NCI-H2107 (cell line): ENCODE measurements at places on chromosomes 3 and 15.

DNA sequence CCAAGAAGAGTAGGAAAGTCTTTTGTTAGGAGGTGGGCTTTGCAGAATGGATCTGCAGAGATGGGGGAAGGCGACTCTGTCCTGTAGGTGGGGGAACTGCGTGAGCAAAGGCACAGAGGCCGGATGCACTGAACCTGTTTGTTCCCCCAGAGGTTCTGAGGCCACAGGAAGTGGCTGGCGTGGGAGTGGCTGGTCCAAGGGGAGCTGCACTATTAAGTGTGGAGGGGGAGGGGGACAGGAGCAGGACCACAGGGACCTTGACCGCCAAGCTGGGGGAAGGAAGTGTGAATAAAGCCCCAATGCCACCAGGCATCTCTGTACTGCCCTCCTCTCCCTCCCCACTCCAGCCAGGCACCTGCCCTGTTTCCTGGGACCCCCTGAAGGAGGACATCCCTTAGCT is 51.8 kb downstream of the CYP11A1 start:
- no peak for DNase-seq

- DNase-seq, result peak; percentile 34
These were observed 156.5 kb downstream of the CADPS start for GRCh38 chr3:62718515-62719320.

DNA sequence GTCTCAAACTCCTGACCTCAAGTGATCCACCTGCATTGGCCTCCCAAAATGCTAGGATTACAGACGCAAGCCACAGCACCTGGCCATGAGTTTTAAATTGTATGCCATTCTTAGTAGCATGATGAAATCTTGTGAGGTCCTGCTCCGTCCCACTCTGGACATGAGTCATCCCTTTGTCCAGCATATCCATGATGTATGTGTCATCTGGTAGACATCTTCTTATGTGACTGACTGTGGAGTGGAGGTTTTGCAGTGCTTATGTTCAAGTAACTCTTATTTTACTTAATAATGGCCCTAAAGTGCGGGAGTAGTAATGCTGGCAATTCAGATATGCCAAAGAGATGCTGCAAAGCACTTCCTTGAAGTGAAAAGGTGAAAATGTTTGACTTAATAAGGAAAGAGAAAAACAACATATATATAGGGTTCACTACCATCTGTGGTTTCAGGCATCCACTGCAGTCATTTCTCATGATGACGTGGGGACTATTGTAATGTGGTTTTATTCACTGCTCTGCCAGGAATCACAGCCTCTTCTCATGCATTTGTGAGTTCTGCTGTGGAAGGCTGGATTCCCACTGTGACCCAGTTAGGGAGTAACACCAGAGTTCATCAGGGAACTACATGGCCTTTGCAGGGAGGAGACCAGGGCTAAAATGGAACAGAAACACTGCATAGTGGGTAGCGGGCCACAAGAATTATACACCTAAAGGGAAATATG is 204.6 kb upstream of the STRIT1 start:
- DNase-seq, result no peak

GRCh38 chr3:123353850-123354233 is 95.0 kb downstream of the ADCY5 start:
- no peak for DNase-seq

DNA sequence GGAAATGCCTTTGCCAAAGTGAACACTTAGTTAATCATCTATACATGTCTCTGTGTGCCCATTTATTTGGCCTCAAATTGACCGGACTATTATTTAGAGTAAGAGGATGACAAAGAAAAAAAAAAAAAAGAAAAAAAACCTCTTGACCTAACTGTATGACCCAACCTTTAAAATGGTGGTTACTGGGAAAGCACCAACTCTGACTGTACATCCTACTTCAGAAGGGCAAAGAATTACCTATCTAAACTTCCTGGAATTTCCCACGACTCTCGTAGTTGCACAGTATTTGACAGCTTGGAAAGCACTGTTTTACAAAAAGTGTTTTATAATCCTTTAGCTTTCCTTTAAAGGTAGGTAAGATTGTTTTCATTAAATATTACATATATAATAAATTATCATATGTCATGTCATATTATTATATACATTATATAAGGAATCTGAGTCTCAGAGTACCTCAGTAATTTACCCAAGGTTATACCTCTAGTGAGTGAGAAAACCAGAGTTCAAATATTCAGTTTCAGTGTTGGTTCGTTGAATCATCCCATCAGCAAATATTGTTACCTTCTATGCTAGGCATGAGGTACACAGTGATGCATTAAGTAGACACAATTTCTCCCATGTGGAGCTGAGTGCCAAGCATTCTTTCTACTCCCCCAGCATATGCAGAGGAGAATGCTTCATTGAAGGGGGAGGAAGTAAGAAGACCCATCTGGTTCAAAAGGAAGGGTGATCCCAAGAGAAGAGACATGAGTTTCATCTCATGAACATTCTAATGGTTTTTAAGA is 5.0 kb downstream of the BCL2A1 start:
- no peak for DNase-seq

- no peak for DNase-seq
These were observed 157.8 kb upstream of the SNTN start for GRCh38 chr3:63494646-63495045.

DNA sequence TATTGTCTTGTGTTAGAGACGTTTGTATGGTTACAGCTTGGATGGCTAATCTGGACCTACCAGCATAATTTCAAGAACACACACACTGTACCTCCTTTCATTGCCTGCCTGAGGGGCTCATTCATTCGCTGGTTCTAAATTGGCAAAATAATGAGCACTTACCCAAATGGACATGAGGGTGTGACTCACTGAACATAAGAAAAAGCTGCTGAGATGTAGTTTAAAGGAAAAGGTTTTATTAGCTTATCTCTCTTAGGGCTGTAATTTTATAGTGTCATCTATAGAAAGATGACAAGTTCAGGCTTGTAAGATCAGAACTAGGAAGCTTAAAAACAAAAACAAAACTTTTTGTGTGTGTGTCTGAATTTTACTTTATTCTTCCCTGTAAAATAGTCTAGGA is 120.7 kb upstream of the WNT7A start:
- DNase-seq, result no peak

DNA sequence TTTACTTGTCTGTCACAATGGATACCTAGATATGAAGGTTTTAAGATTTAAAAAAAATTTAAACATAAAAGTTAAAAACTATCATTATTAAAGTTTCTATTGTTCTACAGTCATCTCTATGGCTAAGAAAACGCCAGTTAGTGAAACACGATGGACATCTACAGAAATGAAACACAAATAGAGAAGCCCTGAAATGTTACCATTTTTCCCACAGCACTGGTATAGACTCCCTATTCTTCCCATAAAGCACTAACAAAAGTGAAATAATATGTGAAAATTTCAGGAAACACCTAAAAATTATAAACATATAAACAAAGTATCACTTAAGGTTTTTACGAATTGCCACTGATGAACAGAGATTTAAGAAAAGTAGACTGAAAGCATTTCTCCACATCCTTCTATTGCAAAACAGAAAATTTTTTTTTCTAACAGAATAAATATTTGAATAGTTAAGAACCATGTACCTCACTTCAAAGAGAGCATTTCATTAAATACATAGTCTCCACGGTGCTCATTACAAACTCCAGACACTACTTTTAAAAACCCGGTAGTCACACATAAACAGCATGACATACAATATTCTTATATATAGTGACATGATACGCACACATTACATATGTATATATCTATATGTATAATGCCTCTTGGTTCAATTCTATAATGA is 7.1 kb upstream of the NEK10 start:
- no peak for DNase-seq

GRCh38 chr3:120821426-120821825 is 78.9 kb downstream of the GTF2E1 start:
- DNase-seq, result no peak

- no peak for DNase-seq
These were observed 4.5 kb upstream of the SEMA3B start for GRCh38 chr3:50264383-50264963.

DNA sequence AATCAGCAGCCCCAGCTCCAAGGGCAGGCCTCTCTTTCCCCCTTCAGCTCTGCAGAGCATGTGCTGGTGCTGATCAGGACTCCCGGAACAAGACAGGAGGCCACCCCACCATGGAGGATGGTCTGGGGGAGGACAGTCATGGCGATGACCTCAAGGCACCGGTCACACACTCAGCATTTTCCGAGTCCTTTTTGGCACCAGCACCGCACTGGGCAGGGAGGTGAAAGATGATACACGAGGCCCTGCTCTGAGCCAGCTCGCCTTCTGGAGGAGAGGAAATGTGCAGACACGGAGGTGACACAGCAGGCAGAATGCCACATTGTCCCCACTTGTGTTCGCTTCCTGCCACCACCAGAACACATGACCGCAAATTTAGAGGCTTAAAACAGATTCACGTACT is 61.8 kb upstream of the SEC61A1 start:
- DNase-seq, result no peak

- DNase-seq, result no peak
These were observed 2.8 kb upstream of the CAND2 start for GRCh38 chr3:12793701-12794100.

- no peak for DNase-seq
These were observed 147.9 kb upstream of the CGNL1 start for GRCh38 chr15:57228395-57228794.

GRCh38 chr3:111761309-111761795 is 97.7 kb upstream of the PHLDB2 start:
- DNase-seq, result no peak

- no peak for DNase-seq
These were observed 113.9 kb downstream of the POLQ start for GRCh38 chr3:121431726-121432517.
